ENCODE measurements at places on chromosomes 2 and 18. TPM values are rescaled to one million over a fixed set of nuclear protein-coding genes. Genes with fewer than 3 reads are reported as not detected.

DNA sequence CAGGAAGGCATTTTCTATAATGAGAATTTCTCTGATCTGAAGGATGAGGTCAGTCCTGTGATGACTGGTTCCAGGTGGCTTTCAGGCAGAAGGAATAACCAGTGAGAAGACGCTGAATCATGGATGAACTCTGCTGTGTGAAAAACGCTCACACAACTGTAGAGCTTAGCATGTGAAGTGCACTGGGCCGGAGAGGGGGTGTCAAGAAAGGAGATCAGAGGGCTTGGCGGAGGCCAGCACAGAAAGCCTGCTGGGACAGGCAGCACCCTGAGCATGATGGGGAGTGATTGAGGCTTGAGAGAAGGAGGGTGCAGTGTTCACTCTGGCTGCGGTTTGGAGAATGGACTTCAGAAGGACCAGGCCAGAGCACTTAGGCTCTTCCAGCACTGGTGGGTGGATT, 236.5 kb downstream of the TPGS2 start:
- no peak for DNase-seq

DNA sequence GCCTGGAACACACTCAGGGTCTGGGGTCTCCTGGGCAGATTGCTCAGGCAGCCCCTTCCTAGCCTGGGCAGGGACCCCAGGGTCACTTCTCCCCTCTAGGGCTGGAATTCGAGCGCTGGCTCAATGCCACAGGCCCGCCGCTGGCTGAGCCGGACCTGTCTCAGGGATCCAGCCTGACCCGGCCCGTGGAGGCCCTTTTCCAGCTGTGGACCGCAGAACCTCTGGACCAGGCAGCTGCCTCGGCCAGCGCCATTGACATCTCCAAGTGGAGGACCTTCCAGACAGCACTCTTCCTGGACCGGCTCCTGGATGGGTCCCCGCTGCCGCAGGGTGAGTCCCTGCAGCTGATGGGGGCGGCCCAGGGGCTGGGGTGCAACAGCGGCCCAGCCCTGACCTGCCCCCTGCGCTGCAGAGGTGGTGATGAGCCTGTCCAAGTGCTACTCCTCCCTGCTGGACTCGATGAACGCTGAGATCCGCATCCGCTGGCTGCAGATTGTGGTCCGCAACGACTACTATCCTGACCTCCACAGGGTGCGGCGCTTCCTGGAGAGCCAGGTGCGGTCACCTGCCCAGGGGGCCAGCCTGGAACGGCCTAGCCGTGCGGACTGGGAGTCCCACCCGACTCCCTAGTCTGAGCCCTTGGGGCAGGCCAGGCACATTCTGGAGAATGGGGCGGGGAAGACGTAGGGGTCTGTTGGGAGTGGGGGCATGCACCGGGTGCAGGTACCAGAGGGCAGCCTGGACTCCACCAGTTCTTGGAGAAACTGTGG, 8.3 kb downstream of the RNPEPL1 start:
- no peak for DNase-seq

GRCh38 chr2:71385012-71385411, 53.4 kb downstream of the ZNF638 start:
- DNase-seq = no peak

DNA sequence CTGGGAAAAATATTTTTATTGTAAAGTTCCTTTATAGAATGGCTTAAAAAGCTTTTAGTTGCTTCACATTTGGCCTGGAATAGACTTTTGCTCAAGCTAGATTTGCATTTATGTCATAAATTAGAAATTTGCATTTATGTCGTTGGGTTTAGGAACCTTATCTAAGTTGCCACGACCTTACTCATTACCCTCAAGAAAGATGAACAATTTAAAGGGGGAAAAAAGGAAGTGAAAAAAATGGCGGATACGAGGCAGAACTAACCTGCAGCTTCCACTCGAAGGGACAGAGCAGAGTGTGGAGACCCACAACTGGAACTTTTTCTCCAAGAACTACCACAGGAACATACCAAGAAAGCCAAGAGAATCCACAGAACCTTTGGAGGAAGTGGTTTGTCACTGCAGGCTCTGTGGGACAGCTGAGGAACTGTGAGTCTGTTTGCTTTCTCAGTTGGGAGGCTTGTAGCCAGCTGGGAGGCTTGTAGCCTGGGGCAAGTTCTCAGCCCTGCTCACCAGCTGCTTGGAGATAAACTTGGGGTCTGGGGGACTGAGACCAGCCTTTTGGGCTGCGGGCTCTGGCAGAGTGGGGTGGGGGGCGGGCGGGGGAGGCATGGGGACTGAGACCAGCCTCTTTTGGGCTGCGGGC, 349.9 kb upstream of the MEIS1 start:
- DNase-seq = no peak

GRCh38 chr2:127146071-127146725, 39.2 kb upstream of the BIN1 start:
- DNase-seq = no peak

DNA sequence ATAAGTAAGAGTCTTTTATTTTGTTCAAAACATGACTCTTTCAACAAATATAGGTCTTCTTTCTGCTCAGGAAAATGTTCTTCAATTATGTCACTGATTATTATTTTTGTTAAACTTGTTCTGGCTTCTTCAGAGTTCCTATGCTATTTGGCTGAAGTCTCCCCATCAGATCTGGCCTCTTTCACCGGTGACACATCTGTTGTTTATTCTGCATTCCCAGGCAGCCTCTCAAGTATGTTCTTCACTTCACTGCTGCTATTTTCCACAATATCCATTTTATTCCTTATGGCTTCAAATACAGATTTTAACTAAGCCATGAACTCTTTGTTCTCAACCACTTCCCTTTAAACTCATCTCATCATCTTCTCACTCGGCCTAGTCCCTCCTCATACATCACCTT, 45.7 kb downstream of the HDAC4 start:
- no peak for DNase-seq

- DNase-seq = no peak
Observed at GRCh38 chr18:3213300-3214059, 6.3 kb downstream of the MYOM1 start.

DNA sequence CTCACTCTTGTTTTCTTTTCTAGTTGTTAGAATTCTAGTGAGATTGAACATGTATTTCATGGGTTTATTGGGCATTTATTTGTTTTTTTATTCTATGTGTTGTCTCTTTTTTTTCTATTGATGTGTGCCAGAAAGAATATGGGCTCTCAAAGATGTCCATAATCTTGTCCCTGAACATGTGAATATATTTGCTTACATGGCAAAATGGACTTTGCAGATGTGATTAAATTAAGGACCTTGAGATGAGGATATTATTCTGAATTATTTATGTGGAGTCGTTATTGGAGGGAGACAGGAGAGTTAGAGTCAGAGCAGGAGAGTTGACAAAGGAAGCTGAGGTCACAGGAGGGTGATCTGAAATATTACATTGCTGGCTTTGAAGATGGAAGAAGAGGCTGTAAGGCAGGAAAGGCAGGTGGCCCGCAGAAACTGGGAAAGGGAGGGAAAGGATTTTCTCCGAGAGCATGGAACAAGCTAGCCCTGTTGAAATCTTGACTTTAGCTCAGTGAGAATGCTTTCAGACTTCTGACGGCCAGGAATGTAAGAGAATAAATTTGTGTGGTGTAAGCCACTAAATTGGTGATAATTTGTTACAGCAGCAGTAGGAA, 82.8 kb downstream of the NABP1 start:
- no peak for DNase-seq

DNA sequence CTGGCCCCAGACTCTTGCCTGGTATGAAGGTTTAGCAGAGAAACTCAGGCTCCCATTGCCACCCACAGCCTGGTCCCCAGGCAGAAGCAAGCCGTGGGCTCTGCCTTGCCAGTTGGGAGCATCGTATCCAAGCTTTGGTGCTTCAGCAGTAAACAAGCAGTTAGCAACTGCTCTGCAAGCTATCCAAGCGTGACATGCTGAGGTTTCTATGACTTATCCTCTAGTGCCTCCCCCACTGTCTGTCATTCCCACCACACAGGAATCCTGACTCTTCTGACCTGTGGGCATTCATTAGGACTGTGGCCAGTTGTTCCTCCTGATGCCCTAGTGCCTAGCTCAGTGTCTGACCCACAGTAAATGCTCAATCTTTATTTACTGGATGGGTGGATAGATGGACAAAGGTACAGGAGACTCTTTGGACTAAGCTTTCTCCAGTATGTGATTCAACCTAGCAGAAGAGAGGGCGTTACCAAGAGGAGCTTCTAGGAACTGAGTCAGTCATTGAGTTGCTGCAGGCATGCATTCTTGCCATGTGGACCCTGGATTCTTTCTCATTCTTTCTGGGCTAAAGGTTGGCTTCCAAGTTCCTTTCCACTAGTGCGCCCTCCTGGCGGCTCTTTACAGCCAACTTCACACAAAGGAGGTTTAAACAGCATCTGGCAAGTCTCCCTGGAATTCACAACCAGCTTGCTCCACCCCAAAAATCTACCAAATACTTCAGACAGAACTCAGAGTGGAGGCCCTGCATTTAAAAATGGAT, 40.6 kb upstream of the MRPL19 start:
- DNase-seq = no peak

DNA sequence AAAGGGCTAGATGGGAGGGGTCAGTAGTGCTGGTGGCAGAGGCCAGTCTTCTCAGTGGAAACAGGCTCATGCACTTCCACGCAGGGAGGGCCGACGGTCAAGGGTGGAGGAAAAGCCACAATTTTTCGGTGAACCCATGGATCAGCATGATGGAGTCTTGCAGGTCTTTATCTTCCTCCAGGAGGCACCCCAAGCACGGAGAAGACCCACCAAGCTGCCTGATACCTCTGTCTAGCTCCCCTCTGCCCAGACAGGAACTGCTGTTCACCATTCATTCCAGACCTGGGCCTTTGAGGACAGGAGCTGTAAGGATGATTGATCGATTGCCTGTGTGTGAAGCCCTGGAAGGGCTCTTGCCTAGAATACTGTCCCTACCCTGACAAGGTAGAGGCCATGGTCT, 2.8 kb upstream of the LRRFIP1 start:
- no peak for DNase-seq

- DNase-seq = no peak
Observed at GRCh38 chr2:122758967-122759366, 1003.5 kb downstream of the TSN start.

DNA sequence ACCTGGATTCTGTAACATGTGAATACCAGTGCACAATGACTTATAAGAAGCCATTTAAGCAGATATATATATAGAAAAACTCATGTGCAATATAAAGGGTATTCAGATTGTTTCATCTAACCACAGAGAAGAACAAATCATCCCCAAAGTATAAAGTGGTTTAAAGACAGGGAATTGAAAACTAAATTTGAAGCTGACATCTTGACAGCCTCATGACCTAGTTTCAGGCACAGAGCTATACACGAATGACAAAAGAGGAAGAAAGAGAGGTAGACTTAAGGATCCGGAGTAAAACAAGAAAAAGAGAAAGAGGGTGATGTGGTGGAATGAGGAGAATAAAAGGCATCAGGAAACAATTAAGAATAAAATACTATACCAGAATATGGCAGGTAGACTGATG, 194.5 kb downstream of the EPHA4 start:
- no peak for DNase-seq

The CD207 gene
- not detected for total RNA-seq

The ARHGEF33 gene
- 0.71 TPM for total RNA-seq

The ANKRD23 gene
- 7.5 TPM for total RNA-seq

The DYNAP gene
- not detected for total RNA-seq

The RFX8 gene
- not detected for total RNA-seq

The CHRNG gene
- total RNA-seq = not detected

The CCDC148 gene
- 5.1 TPM for total RNA-seq
